CD4-positive, alpha-beta T cell (primary cell): ENCODE measurements at places on chromosomes 5 and 9. TPM values are rescaled to one million over a fixed set of nuclear protein-coding genes. Genes with fewer than 3 reads are reported as not detected.

Gene LURAP1L
- not detected for total RNA-seq

DNA sequence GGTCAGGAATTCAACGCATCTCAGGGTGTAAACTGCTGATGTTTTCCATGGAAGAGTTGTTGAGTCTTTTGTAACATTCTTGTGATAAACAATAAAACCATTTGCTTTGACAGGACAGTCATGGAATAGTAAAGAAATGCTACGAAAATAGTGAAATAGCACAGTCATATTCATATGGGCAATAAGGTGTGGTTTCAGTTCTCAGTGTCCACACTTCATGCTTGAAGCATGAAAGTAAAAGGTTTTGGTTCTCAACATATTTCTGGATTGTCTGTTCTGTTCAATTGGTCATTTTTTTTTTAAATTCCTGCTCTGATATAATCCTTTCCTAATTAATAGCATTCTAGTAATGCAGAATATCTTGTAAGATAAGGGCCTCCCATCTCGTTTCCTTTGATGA lies 467.6 kb upstream of the ZNF608 start:
- no peaks in the 10 kb centered on the region for H3K27me3 ChIP-seq
- DNase-seq, result no peak
- H3K36me3 ChIP-seq, result no peaks in the 10 kb centered on the region
- H3K4me1 ChIP-seq, result no peaks in the 10 kb centered on the region

DNA sequence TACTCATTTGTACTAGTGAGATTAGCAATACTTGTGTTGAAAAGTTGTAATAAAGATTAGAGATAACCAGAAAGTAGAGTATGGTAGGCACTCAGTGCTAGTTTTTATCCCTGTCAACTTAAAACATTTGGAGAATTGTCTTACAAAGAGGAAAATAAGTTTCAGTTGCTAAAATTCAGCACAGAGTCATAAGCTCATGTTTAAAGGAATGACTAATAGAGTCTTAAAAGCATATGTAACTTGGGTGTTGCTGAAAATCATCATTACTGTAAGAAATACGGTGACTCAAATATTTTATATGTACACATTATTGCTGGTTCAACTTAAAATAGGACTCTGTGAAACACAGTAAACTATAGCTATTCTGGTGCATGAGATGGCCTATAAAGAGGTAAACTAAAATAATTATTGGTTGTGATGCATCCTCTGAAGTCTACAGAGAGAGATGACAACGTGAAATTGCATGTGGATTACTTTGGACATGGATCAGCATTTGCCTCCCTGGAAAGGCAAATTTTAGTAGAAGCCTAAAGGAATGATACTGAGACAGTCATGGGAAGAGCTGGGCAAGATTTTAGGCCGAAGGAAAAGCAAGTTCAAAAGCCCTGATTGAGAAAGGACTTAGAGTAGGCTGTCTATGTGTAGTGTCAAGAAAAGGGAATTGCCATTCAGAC lies 34.6 kb downstream of the SGCD start:
- DNase-seq, result no peak
- H3K4me1 ChIP-seq, result no peaks in the 10 kb centered on the region
- H3K27me3 ChIP-seq, result no peaks in the 10 kb centered on the region
- H3K36me3 ChIP-seq, result no peaks in the 10 kb centered on the region
- no peak overlapping the region for H3K4me3 ChIP-seq

Gene GRPEL2
- total RNA-seq, result 22.5 TPM

Gene HMCN2
- not detected for total RNA-seq

Gene OR13C2
- not detected for total RNA-seq

DNA sequence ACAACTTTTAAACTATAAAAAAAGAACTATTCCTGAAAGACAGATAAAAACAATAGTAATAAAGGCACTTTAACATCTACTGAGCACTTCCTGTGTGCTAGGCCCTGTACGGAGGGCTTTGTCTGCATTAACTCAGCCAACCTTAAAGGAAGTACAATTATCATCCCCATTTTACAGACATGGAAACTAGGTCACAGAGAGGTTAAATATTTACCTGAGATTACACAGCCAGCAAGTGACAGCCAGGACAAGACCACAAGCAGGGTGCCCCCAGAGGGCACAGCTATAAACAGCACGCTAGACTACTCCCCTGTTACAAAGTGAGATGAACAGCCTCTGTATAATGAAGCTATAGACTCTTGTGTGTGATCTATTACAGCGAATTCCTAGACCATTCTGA lies 25.5 kb downstream of the DDX31 start:
- peaks cover 86% of the 10 kb centered on the region for H3K36me3 ChIP-seq
- DNase-seq, result no peak
- H3K27me3 ChIP-seq, result no peaks in the 10 kb centered on the region
- H3K4me1 ChIP-seq, result no peaks in the 10 kb centered on the region
- no peak overlapping the region for H3K27ac ChIP-seq

- DNase-seq, result no peak
- H3K27me3 ChIP-seq, result no peaks in the 10 kb centered on the region
These were observed 10.5 kb downstream of the ARSB start for GRCh38 chr5:78974601-78975000.

DNA sequence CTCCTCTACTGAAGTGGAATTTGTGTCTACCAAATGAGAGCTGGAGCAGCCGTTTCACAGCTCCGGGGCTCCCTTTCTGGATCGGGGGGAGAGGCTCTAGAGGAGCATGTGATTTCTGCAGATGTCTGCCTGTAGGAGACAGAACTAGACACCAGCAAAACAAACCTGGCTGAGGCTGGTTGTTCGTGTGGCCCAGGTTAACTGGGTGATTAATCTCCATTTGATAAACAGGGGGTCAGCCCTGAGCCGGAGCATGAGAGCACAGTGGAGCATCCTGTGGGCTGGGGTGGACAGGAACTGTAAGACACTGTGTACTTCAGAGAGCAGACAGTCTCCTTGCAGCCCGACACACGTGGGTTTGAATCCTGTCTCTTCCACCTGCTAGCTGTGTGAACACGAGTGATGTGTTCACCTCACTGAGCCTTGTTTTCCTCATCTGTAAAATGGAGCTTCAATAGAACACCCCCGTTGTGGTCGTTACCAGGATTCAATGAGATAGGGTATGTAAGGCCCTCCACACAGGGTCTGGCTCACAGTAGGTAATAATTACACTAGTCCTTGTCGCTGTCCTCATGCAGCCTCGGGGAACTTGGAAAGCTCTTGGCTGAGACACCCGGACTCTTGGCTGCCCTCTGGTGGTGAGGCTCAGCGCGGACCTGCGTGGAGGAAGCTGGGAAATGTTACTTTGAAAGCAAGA lies 12.9 kb downstream of the CXCL14 start:
- H3K4me3 ChIP-seq, result no peak overlapping the region
- no peak overlapping the region for H3K27ac ChIP-seq
- peak; percentile 44 for DNase-seq
- H3K27me3 ChIP-seq, result no peaks in the 10 kb centered on the region

DNA sequence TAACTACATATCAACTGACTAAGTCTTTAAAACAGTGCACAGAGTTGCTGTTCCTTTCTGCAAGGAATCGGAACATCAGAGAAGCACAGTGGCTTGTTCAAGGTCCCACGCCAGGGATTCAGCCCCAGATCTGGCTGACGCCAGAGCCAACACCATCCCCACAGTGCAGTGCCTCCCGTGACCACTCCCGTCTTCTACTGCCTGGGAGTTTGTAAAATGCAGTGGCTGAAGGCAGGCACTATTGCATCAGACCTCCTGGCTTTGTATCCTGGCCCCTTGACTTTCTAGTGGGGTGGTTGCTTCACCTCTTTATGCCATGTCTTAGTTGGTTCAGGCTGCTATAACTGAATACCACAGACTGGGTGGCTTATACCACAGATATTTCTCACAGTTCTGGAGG lies 131.0 kb downstream of the NSG2 start:
- no peak for DNase-seq
- H3K27me3 ChIP-seq, result peaks cover 4% of the 10 kb centered on the region
- no peaks in the 10 kb centered on the region for H3K36me3 ChIP-seq
- H3K4me3 ChIP-seq, result no peak overlapping the region

GRCh38 chr9:121271368-121272341 lies 3.7 kb downstream of the GSN start:
- H3K27me3 ChIP-seq, result no peaks in the 10 kb centered on the region
- no peak for DNase-seq
- H3K4me3 ChIP-seq, result no peak overlapping the region
- no peaks in the 10 kb centered on the region for H3K36me3 ChIP-seq
- peaks cover 19% of the 10 kb centered on the region for H3K4me1 ChIP-seq

Gene SLC36A3
- not detected for total RNA-seq

Gene FBLL1
- total RNA-seq, result not detected

GRCh38 chr5:175659546-175660253 lies 1.8 kb downstream of the HRH2 start:
- H3K4me3 ChIP-seq, result peak overlapping the region; percentile 92
- H3K27ac ChIP-seq, result no peak overlapping the region
- H3K36me3 ChIP-seq, result peaks cover 9% of the 10 kb centered on the region
- H3K27me3 ChIP-seq, result no peaks in the 10 kb centered on the region
- no peak for DNase-seq

DNA sequence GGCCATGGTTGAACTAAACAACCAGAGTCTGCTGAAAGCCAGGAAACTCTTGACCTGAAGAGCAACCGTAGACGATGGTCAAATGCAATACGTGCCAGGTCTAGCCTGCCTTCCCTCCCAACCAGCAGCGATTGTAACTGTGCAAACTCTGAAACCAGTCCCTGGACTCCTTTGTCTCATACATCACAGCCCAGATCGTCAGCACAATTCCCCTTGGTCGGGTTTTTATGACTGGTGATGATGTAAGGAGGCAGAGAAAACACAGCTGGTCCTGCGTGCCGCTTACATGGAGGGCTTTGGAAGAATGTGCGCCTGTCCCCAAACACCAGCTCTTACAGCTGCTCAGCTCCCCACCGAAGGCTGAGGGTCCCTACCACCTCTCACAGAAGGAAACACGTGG lies 24.6 kb downstream of the SMIM23 start:
- no peak overlapping the region for H3K27ac ChIP-seq
- H3K27me3 ChIP-seq, result peaks cover 20% of the 10 kb centered on the region
- no peaks in the 10 kb centered on the region for H3K36me3 ChIP-seq

Gene C9
- total RNA-seq, result not detected

Gene KCNV2
- total RNA-seq, result not detected

GRCh38 chr9:118326326-118326725 lies 622.1 kb downstream of the TLR4 start:
- DNase-seq, result no peak
- no peaks in the 10 kb centered on the region for H3K36me3 ChIP-seq
- H3K4me1 ChIP-seq, result no peaks in the 10 kb centered on the region
- H3K27me3 ChIP-seq, result no peaks in the 10 kb centered on the region
- no peak overlapping the region for H3K4me3 ChIP-seq
- H3K27ac ChIP-seq, result no peak overlapping the region

DNA sequence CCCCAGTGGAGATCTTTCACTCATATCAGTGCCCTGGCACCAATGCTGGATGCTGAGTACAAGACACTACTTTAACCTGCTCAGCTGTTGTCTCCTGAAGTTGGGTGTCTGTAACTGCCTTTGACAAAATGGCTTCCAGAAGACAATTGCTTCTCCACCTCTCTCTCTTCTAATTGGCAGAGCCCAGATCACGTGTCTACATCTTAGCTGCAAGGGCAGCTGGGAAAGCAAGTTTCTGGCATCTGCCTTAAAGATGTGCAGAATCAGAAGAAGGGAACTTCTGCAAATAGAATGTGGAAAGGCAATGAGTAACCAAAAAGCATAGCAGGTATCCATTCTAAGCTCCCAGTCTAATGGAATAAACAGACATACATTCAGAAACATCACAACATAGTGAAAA lies 81.1 kb downstream of the PDZD2 start:
- no peaks in the 10 kb centered on the region for H3K4me1 ChIP-seq
- H3K27me3 ChIP-seq, result no peaks in the 10 kb centered on the region
- H3K27ac ChIP-seq, result no peak overlapping the region
- H3K4me3 ChIP-seq, result no peak overlapping the region

Gene SLC25A2
- total RNA-seq, result 0.22 TPM

DNA sequence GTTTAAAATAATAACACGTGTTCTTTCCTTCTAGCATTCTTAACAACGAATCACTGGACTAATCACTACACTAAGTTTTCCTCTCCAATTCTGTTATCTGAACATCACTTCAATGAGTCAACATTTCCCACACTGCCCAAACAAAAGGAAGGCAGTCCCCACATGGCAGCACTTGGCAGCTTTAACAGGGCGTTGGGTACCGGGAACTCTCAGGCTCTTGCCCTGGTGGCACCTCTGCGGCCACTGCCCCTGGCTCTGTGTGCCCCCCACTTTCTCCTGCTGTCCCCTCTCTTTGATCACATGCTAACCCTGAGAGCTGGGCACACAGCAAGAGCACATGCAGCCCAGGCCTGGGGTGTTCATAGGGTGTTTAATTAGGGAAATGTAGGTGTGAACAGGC lies 15.7 kb downstream of the SLC6A3 start:
- no peak for DNase-seq
- H3K4me3 ChIP-seq, result no peak overlapping the region
- H3K4me1 ChIP-seq, result no peaks in the 10 kb centered on the region

Gene PCDHB15
- not detected for total RNA-seq

DNA sequence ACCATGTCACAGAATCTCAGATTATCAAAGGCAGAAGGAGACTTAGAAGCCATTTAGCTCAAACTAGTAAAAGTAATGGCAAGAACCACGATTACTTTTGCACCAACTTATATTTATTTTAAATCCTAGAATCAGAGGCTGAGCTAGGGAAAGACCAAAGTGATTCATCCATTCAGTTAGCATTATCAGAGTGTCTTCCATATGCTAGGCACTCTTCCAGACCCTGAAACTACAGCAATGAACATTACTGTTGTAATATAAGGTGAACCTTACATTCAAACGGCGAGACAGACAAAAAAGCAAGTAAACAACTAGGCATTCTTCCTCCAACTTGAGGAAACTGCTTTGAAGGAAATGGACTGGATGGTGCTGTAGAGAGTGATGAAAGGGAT lies 7.9 kb downstream of the PDE6A start:
- H3K27me3 ChIP-seq, result peaks cover 7% of the 10 kb centered on the region
- H3K4me3 ChIP-seq, result no peak overlapping the region
- no peak overlapping the region for H3K27ac ChIP-seq
- no peaks in the 10 kb centered on the region for H3K36me3 ChIP-seq

DNA sequence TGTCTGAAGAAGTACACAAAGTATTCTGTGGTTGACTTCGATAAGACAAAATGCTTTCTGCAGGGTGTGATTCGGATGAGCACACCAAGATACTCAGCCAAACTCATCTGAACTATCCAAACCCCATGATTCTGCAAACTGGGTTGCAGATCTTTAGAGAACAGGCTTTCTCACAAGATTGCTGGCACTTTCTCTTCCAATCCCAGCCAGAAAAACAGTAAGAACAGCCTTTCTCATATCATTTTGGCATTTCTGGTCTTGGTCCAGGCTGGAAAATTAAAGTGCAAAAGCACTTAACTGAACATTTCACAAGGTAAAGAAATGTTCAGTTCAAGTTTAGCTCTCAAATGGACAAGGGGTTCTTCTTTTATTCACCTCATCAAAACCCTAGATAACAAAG lies 269.1 kb downstream of the NR2F1-AS1 start:
- H3K4me3 ChIP-seq, result no peak overlapping the region
- H3K36me3 ChIP-seq, result no peaks in the 10 kb centered on the region
- DNase-seq, result no peak

Gene TAF11L12
- not detected for total RNA-seq

GRCh38 chr5:144122081-144122480 lies 48.4 kb downstream of the YIPF5 start:
- no peak overlapping the region for H3K27ac ChIP-seq
- DNase-seq, result no peak
- no peaks in the 10 kb centered on the region for H3K4me1 ChIP-seq
- H3K4me3 ChIP-seq, result no peak overlapping the region
- H3K27me3 ChIP-seq, result no peaks in the 10 kb centered on the region

Gene SPATA9
- not detected for total RNA-seq
